ENCODE measurements at places on chromosomes 2 and 18.
A peak's percentile ranks its signal among the peaks of the same experiment; 100 is the strongest.

- peak; percentile 55 for DNase-seq
Measured at GRCh38 chr2:186887107-186888090, 38.4 kb upstream of the ZSWIM2 start.

- no peak for DNase-seq
Measured at GRCh38 chr2:10300328-10300920, 2.3 kb upstream of the HPCAL1 start.

DNA sequence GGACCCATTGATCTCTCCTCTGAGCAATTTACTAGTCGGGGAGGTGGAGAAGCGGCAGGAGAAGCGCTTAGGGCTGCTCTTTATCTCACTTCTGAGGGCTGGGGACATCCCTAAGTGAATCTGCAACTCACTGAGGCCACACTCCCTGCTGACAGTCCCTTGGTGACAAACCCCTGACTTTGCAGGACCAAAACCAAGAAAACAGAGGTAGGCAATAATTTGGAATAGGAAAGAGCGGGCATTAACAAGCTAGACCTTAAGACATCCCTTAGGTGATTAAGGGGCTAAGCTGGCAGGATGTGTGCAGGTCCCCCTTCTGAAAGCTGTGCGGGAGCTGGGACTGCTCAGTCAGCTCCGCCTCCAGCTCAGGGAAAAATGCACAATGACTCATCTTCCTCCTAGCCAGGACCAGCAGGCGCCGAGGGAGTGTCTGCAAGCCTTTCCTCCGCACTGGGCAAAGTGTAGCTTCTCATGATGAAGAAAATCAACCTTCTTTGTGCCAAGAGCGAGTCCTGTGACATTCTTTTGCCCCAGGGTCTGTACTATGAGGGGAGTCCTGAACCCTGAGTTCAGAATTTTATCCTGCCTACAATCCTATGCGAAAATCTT lies 63.3 kb downstream of the BOD1L2 start:
- DNase-seq = peak; percentile 40

DNA sequence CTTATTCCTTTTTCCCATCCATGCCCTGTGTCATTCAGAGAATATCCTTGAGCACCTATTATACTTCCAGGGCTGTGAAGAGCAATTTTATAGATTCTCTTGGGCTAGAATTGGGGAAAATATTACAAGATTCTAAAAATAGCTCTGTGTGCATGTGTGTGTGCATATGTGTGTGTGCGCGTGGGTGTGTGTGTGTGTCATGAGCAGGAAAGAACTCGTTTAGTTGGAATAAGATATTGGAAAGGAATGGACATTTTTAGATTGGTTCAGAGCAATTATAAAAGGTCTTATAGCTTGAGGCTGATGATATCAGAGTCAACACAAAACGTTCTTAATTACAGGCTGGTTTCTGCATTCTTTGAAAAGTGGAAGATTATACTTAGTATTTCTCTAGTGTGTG lies 212.1 kb upstream of the COPS8 start:
- no peak for DNase-seq

GRCh38 chr2:8993196-8993901 lies 10.1 kb downstream of the MBOAT2 start:
- no peak for DNase-seq

GRCh38 chr18:76721207-76721996 lies 101.0 kb upstream of the ZNF236 start:
- DNase-seq = no peak

DNA sequence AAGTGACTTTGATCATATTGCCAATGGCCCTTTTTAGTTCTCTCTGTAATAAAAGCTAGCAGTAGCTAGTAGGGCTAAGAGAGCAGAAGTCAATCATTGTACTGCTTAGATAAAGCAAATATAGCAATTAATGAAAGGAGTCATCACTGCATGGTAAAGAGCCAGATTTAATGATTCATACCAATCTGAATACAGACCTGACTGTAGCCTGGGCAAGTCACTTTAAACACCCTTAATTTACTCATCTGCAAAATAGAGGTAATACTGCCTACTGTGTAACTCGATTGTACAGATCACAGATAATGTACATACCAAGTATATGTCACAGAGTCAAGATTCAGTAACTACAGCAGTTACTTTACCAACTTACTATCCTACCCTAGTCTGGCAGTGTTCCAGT lies 63.6 kb downstream of the ASXL2 start:
- no peak for DNase-seq

GRCh38 chr2:42752816-42753813 lies 10.8 kb downstream of the OXER1 start:
- DNase-seq = no peak

DNA sequence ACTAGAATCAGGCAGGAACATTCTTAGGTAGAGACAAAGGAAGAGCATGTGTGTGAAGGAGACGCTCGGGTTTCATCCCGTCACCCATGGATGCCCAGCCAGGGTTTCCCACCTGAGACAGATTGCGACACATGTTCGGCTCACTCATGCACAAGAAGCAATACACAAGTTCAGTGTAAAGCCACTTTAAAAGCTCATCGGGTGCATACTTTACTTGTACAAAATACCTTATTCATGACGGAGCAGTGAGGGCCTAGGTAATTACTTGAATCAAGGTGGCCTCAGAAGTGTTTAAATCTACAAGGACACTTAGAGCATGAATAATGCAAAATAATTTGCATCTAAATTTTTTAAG lies 42.0 kb downstream of the ZEB2 start:
- no peak for DNase-seq

DNA sequence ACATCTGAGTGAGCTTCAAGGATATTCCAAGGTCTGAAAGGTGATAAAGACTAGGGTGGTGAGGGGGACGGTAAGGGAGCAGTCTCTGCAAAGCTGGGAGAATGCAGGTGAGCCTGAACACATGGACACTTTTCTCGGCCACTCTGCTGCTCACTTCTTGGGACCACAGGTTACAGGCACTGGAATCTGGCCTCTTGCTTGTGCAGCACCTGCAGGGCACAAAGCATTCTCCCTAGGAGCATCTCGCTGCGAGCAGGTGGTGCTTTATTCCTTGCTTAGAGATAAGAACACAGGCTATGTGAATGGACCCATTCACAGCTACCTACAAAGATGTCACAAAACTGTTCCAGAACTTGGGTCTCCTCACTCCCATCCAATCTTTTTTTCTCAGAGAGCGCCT lies 153.2 kb downstream of the DDX1 start:
- DNase-seq = no peak

- DNase-seq = no peak
Measured at GRCh38 chr2:129369437-129369836, 610.0 kb upstream of the RAB6C start.

- DNase-seq = no peak
Measured at GRCh38 chr2:118643294-118643693, 204.2 kb downstream of the EN1 start.

DNA sequence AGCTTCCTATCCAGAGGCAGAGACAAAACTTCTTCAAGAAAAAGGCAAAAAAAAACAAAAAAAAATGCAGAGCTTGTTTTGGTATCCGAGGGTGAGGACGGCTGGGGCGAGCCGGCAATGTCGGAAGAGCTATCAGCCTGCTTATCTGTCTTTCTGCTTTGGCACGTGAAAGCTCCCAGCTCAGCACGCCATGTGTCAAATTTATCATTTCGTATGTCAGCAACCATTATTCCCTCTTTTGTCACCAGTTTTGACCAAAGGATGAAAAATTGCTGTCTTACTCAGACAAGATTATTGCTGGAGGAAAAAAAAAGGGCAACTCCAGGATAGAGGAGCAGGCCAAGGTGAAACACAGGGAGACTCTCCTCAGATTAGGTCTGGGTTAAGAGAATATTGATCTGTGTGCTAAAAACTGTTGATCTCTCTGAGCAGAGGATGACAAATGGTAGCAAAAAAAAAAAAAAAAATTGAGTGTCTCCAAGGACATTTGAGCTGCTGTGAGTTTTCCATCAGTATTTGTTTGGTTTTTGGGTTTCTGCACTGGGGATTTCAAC lies 532.0 kb upstream of the POU3F3 start:
- DNase-seq = no peak

GRCh38 chr18:28972333-28972907 lies 795.5 kb upstream of the CDH2 start:
- no peak for DNase-seq

GRCh38 chr18:13983506-13983905 lies 68.2 kb upstream of the MC2R start:
- no peak for DNase-seq

GRCh38 chr18:76376668-76377358 lies 118.2 kb downstream of the ZNF516 start:
- DNase-seq = no peak

DNA sequence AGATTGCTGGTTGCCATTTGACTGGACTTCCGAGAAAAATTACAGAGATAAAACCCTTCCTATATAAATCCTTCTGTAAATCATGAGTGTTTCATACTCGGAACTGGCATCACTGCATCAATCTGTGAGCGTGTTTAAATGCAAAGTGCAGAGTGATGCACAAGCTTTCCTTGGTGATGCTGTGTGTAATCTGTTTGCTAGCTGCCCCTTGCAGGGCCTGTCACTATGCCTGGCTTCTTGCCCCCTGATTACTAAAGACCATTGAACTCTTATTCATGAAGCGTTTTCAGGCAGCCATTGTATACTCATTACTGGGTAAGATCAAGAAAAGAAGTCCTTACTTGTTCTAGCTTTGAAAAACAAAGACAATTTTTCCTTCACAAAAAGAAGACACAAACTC lies 266.9 kb upstream of the FANCL start:
- DNase-seq = no peak

GRCh38 chr2:8977758-8978157 lies 25.7 kb downstream of the MBOAT2 start:
- DNase-seq = no peak

DNA sequence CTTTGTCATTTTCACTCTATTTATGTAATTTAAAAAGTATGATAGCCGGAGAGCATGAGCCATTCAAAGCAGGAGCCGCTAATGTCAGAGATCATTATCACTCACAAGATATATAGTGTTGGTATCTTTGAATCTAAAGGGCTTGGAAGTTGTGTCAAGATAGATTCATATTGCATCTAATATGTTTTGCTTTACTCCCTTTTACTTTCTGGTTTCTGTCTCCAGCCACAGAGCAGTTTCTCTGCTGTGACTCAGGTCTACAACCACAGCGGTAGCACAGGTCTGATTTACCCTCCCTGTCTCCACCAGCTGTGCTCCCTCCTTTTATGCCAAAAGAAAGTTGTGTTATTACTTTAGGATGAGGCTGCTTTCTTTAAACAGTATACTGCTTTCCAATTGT lies 424.0 kb downstream of the ARHGAP15 start:
- DNase-seq = no peak

GRCh38 chr18:23453680-23454058 lies 582 bp downstream of the RIOK3 start:
- no peak for DNase-seq

DNA sequence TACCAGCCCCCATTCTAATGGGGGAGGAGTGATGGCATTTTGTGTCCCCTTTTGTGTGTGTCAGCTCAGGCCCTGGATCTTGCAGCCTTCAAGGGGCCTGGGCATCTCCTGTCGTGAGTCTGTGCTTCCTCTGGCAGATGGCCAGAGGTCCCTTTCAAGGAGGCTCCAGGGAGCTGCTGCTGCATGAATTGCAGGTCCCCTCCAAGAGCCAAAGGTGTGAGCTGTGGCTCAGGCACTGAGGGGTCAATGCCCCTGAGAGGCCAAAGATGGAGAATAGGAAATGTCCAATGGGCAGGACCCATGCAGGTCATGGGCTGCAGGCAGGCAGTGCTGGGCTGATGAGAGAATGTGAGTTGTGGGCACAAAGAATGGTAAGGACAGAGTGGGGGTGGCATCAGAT lies 10.4 kb downstream of the MAB21L4 start:
- peak; percentile 16 for DNase-seq

DNA sequence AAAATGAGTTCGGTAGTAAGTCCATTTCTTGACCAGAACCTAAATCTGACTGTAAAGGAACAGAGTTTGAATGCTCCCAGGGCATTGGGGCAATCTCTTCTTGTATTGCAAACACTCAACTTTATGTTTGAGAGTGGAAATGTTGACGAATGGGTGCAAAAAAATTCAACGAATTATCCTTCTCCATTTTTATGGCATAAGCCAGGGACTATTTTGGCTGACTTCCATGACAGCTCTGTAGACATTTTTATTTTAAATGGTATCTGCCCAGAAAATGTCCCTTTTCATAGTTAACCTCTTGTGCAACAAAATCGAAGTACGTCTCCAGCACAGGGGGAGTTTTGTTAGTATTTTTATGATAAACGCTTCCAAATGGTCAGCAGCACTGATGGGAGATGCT lies 3.7 kb downstream of the MLPH start:
- no peak for DNase-seq

DNA sequence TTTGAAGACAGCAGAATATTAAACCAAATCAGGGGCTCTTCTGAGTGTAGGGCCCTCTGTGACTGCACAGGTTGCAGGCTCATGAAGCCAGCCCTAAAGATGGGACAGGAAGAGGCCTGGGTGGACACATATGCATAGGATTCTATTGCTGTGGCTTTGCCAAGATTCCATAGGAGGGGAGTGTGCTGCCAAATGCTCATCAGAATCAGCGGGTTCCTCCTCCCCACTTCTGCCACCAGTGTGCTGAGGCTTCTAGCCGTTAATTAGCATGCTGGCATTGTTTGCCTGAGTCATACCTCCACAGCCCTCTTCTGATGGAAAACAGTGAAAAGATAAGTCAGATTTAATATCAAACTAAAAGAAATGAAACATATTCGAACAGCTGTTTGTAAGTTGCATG lies 103.9 kb upstream of the TMEFF2 start:
- DNase-seq = no peak

DNA sequence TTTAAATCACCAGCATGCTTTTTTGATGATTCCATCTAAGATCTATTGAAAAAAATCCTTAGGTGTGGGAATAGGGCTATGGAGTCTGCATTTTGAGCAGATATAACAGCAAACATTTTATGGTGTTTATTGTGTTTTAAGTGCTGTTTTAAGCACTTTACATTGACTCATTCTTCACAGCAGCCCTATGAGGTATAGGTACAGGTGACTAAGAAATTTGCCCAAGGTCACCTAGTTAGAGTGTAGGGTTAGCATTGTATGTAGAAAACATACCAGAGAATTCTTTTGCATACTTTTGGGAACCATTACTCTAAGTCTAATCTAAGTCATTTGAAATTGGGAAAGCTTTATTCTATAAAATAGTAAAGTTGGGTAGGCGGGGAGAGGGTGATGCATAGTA lies 31.3 kb downstream of the PPM1B start:
- DNase-seq = no peak

GRCh38 chr2:238950551-238950950 lies 102.7 kb downstream of the TWIST2 start:
- no peak for DNase-seq

DNA sequence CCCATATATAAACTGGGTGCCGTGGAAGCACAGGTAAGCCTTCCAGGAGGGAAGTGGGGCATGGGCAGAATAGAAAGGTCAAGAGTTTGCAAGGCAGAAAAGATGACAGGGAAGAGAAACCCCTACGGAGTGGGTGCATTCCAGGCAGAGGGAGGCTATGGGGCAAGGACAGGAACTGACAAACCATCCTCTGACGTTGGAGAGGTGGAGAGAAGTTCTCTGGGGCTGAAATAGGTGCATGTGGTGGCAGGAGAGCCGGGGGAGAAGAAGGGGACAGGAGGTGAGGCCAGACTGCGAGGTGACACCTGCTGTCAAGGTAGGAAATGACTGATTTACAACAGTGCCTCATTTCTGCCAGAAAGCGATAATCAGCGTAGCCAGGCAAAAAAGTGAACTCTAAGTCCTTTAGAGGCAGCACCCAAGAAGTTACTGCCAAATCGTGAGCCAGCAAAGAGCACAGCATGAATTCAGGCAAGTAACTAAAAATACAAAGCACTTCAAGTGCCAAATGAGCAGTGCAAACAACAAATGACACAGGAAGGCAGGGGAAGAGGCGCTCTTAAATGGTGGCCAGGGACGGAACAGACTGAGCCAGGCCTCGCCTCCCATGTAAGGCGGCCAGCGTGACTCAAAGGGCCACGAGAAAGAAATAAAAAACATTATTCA lies 113.3 kb upstream of the ACVR1C start:
- no peak for DNase-seq
